ENCODE measurements at places on chromosomes 6 and 20. TPM values are rescaled to one million over a fixed set of nuclear protein-coding genes. Genes with fewer than 3 reads are reported as not detected.

GRCh38 chr6:87840324-87840723, 138.3 kb upstream of the AKIRIN2 start:
- H3K27me3 ChIP-seq, result no peaks in the 10 kb centered on the region
- no peak for DNase-seq
- H3K4me1 ChIP-seq, result no peaks in the 10 kb centered on the region
- no peak overlapping the region for H3K4me3 ChIP-seq
- no peak overlapping the region for H3K27ac ChIP-seq
- H3K36me3 ChIP-seq, result no peaks in the 10 kb centered on the region

- H3K4me3 ChIP-seq, result no peak overlapping the region
- H3K4me1 ChIP-seq, result no peaks in the 10 kb centered on the region
- no peaks in the 10 kb centered on the region for H3K27me3 ChIP-seq
Observed at GRCh38 chr6:90502866-90503407, 83.9 kb downstream of the MAP3K7 start.

GRCh38 chr6:36516988-36517387, 30.3 kb downstream of the STK38 start:
- DNase-seq, result no peak
- no peaks in the 10 kb centered on the region for H3K27me3 ChIP-seq
- H3K4me3 ChIP-seq, result no peak overlapping the region
- peak overlapping the region; percentile 50 for H3K27ac ChIP-seq

DNA sequence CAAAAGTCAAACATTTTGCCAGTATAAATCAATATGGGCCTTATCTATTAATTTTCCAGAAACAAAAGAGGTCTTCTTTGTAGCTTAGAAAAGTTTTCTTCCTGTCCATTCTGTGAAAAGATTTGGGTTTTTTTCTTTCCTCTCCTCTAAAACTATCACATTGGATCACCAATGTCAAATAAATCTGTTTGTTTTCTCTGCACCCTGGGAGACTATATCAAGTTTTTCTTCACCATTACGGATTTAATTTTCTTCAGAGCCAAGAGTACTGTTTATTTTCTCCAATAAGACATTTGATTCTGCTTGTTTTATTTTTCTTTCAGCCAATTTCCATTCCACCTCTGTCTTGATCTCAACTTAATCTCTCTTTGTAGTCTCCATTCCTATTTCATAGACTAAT, 1.9 kb upstream of the LZTS3 start:
- no peaks in the 10 kb centered on the region for H3K36me3 ChIP-seq

DNA sequence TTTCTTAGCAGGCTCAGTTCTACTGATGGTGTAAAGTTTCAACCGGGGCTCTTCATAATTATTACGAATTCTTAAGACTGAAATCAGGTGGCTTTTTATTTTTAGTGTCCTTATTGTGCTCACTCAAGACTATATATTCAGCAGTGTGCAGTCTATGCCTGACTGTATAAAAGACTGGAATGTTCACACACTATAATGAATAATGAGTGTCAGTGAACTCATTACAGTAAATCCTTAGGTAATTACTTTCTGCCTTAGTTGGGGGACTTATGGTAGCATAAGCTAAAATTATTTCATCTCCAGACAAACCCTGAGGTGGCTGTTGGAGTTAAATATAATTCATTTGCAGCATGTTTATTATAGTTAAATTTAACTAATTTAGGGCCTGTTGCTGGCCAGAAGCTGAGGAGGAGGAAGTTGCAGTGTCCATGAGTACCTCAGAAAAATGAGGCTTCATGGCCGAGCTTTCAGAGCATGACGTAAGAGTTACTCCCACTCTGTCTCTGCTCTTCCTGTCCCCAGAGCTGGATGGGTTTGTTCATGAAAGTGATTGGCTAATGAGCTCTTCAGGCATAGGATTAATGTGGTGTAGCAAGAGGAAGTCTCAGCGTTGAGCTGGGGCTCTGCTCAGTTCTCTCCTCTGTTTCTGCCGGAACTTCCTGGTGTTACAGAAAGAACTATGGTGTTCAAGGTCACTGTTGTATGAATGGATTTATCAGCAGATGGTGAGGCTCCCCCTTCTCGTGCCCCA, 335.7 kb downstream of the NRN1 start:
- no peaks in the 10 kb centered on the region for H3K27me3 ChIP-seq
- H3K27ac ChIP-seq, result peak overlapping the region; percentile 59
- H3K36me3 ChIP-seq, result no peaks in the 10 kb centered on the region

DNA sequence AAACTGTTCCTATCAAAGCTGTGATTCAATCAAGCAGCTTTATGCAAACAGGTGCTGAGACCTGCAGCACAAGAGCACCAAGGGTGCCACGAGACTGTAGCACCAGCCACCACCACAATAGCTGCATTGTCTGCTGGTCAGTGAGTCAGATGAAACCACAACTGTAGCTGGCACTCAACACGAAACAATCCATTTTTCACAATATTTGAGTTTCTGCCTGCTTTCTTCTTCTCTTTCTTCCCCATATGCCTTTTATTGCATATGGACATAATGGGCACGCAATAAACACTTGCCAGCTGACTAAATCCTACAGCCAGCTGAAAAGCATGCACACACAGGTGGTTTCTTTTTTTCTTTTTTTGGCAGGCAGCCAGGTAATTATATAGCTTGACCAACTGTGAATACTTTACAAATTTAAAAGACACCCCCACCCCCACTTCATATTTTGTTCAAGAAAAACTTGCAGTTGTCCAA, 16.6 kb downstream of the SLC2A12 start:
- DNase-seq, result no peak
- no peaks in the 10 kb centered on the region for H3K36me3 ChIP-seq
- H3K4me1 ChIP-seq, result peaks cover 43% of the 10 kb centered on the region
- no peak overlapping the region for H3K4me3 ChIP-seq
- no peaks in the 10 kb centered on the region for H3K27me3 ChIP-seq
- peak overlapping the region; percentile 77 for H3K27ac ChIP-seq

GRCh38 chr20:56631318-56631989, 2.3 kb downstream of the TFAP2C start:
- H3K27ac ChIP-seq, result peak overlapping the region; percentile 96
- DNase-seq, result no peak
- H3K27me3 ChIP-seq, result peaks cover 96% of the 10 kb centered on the region
- H3K36me3 ChIP-seq, result peaks cover 29% of the 10 kb centered on the region
- H3K4me1 ChIP-seq, result peaks cover 43% of the 10 kb centered on the region

- no peak overlapping the region for H3K27ac ChIP-seq
- DNase-seq, result no peak
- no peaks in the 10 kb centered on the region for H3K27me3 ChIP-seq
- no peak overlapping the region for H3K4me3 ChIP-seq
- H3K36me3 ChIP-seq, result no peaks in the 10 kb centered on the region
- peaks cover 43% of the 10 kb centered on the region for H3K4me1 ChIP-seq
Observed at GRCh38 chr20:1378735-1379125, 14.1 kb downstream of the FKBP1A start.

Gene COL21A1
- 1.3 TPM for total RNA-seq

- H3K27ac ChIP-seq, result no peak overlapping the region
- no peak for DNase-seq
- H3K4me1 ChIP-seq, result no peaks in the 10 kb centered on the region
- H3K4me3 ChIP-seq, result no peak overlapping the region
- peaks cover 21% of the 10 kb centered on the region for H3K27me3 ChIP-seq
- no peaks in the 10 kb centered on the region for H3K36me3 ChIP-seq
Observed at GRCh38 chr6:165834613-165835259, 171.7 kb upstream of the PDE10A start.

Gene XKR7
- total RNA-seq, result not detected

DNA sequence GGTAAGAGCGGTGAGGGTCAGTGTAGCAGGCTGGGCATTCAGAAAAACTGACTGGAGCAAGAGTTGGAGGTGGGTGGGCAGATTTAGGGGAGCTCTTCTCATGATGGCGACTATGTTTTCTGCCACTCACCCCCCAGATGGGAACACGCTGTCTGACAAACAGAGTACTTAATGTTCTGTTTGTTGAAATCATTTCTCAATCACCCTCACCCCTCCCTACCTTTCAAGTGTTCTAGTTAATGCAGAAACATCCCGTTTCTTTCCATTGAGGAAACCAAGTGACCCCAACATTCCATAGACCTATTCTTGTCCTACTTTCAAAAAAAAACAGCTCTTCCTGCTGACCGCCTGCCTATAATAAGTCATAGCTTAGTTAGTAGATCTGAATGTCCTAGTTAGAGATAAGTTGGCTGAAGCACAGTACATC, 132.5 kb upstream of the NEDD9 start:
- peaks cover 20% of the 10 kb centered on the region for H3K4me1 ChIP-seq
- H3K36me3 ChIP-seq, result no peaks in the 10 kb centered on the region
- H3K4me3 ChIP-seq, result no peak overlapping the region
- no peak for DNase-seq

DNA sequence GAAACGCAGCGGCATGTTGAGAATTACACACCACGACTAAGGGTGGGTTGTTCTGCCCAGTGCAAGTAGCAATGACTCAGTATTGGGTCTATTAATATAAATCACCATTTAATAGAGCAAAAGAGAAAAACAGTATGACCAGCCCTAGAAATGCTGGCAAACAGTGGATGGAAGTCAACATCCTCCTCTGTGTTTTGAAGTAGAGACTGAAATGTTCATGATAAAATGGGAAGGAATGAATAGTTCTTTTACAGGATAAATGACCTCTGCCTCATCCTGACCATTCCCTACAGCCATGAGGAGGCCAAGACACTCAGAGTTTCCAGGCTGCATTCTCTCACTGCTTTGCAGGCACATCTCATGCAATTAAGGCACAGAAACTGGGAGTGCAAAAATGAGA, 111.8 kb downstream of the PSMB1 start:
- no peak for DNase-seq
- H3K36me3 ChIP-seq, result no peaks in the 10 kb centered on the region
- H3K4me3 ChIP-seq, result no peak overlapping the region
- H3K27me3 ChIP-seq, result no peaks in the 10 kb centered on the region
- H3K27ac ChIP-seq, result no peak overlapping the region
- H3K4me1 ChIP-seq, result no peaks in the 10 kb centered on the region

Gene SLC22A1
- total RNA-seq, result 0.38 TPM

GRCh38 chr20:37917461-37917860, 14.5 kb downstream of the VSTM2L start:
- no peak for DNase-seq
- peaks cover 95% of the 10 kb centered on the region for H3K27me3 ChIP-seq
- no peak overlapping the region for H3K4me3 ChIP-seq
- H3K4me1 ChIP-seq, result peaks cover 7% of the 10 kb centered on the region

Gene TRIM10
- not detected for total RNA-seq

DNA sequence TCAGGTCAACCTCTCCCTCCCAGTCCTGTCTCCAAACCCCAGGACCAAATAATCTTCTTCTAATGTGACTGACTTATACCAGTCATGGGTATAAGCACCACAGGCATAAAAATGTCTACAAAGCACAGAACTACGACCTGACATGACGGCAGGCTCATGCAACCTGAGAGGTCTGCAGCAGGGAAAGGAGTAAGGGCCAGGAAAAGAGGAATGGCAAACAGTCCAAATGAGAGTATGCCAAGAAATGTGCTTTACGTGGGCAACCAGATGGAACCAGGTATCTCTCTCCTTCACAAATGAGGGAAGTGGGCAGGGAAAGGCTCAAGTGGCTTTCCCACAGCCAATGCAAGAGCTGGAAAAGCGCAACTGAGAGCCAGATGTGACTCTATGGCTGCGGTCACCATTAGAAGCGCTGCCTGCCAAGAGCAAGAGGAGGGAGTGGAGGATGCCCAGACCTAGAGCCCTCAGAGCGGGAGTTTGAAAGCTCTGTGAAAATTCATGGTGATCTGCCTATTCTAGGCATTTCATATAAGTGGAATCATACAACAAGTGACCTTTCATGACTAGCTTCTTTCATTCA, 6.0 kb downstream of the APMAP start:
- no peak overlapping the region for H3K27ac ChIP-seq
- no peaks in the 10 kb centered on the region for H3K36me3 ChIP-seq
- no peaks in the 10 kb centered on the region for H3K27me3 ChIP-seq
- no peak for DNase-seq
